Sigmoid colon (tissue), 7 donors: ENCODE measurements at places on chromosomes 2 and 18. TPM values are rescaled to one million over a fixed set of nuclear protein-coding genes. Genes with fewer than 3 reads are reported as not detected.

Gene SPIRE1
- polyA plus RNA-seq = 2.1 TPM

Gene ESCO1
- 10.8 TPM for polyA plus RNA-seq

DNA sequence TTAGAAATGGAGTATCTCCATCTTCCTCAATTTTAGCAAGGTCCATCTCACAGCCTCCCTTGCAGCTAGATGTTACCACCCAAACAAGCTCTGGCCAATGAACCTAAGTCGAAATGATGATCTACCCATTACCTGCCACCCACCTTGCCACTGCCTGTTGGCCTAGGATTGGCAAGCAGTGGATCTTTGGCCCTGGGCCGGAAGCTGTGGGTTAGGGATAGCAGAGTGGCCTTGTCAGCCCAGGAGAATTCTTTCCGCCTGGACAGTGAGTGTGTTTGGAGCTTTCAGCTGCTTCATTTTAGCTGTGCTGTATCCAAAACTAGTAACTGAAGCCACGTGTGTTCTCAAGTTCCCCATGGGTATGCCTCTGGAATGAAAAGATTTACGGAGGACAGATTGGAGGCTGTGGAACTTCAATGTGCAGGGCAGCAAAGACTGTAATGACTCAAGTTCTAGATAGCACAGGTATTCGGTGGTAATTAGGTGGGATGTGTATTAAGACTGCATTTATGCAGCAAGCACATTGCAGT is 7.7 kb upstream of the PARD6G start:
- DNase-seq = no peak

DNA sequence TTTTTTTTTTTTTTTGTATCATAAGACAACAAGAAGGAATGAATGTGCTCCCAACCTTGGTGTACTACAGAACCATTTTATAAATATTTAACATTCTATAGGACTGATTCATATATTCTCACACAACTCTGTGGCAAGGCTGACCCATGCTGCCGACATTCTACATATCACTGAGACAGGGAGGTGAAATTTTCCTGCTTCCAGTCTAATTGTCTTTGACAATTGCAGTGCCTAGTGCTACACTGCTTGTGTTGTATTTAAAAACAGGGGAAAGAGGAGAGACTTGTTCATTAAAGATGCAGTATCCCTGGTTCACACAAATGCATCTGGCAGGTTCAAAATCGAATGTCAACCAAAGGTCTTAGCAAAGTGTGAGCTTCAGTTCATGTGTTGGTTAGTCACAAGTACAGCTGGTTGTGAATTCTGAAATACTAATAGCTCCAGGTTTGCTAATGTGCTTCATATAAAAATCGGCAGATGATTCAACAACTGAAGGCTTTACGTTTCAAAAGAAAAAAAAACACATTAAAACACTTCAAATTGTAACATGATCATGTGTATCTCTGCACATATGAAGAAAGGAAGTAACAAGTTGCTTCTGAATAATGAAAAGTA is 130.8 kb downstream of the FIGN start:
- no peak for DNase-seq
